ENCODE measurements at places on chromosomes 6 and 20.

- no peak for DNase-seq
Measured at GRCh38 chr6:3371222-3371949, 85.5 kb downstream of the SLC22A23 start.

DNA sequence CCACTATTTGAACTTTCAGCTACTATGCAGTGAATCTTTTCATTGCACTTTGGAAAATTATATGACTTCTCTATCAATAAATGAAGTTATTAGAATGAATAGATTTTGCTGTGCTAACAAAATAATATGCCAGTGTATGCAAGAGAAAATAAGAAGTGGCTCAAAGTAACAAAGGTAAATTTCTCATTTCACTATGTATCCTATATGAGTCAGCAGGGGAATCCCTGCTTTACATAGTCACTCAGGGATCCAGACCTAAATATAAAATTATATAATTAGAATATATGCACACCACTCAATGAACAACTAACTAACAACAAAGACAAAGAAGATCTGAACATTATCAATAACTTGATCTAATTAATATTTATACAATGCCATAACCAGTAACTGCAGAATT lies 390.8 kb upstream of the IRAK1BP1 start:
- DNase-seq = no peak

GRCh38 chr20:51389543-51390264 lies 152.8 kb downstream of the NFATC2 start:
- DNase-seq = no peak

DNA sequence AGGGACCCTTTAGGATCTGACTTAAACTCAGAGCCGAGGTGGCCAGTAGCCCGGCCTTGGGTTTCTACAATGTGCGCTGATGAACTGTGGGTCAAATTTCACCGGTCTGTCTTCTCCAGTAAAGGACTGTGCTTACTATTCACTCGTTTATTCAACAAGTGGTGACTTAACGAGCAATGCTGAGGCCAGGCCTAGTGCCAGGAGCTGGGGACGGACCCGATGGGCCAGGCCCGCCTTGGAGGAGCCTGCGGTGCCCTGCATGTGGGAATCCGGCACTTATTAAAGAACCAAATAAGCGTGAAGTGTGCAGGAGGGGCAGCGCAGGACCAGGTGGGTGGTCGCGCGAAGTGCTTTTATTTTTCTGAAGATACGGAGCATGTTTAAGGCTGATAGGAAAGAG lies 24.0 kb downstream of the CTCFL start:
- no peak for DNase-seq

GRCh38 chr6:112237595-112237994 lies 16.8 kb downstream of the LAMA4 start:
- DNase-seq = no peak

- no peak for DNase-seq
Measured at GRCh38 chr6:142313284-142313683, 11.5 kb downstream of the ADGRG6 start.

DNA sequence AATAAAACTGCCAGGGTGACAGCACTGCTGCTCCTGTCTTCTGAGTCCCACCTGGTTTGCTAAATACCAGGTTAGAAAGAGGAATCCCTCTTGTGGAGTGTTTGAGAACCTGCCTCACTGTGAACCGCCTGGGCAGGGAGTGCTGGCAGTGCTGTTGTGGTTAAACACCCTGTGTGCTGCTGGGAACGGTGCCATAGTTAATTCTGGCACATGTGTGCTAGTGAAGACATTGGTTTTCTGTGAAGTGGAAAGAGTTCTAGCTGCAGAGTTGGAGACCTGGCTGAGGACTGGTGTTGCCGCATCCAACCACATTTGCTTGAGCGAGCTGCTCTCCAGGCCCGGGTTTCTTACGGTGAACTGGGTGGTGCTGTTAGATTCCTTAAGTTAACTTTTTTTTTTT lies 72.7 kb downstream of the IGF2R start:
- no peak for DNase-seq

DNA sequence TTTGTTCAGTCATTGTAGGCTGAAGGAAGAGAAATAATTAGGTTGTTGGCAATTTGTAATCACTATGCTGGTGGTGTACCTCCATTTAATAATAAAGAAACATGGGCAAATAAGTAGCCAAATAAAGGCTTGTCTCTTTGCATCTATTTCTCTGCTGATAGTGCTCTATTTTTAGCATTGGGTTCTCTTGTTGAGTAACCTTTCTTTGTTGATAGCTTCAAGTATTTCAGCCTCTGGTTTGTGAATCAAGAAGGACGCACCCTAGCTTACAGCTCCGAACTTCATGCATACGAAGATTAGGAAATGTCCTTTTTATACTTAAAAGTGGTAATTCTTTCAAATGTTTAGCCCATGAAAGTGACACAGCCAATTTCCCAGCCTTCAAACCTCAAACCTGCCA lies 2.6 kb downstream of the PPP1R14C start:
- no peak for DNase-seq

DNA sequence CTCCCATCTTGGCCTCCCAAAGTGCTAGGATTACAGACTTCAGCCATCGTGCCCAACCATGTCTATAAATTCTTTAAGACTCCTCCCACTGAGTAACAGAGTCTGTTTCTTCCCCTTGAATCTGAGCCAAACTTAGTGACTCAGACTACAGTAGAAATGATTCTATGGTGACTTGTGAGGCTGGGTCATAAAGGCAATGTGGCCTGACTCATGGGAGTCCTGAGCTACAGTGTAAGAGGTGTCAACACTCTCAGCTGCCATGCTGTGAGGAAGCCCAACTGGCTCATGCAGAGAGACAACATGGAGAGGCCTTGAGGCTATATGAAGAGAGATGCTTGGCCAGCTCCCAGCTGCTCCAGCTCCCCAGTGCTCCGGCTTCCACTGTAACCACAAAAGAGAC lies 5.2 kb upstream of the NRSN2 start:
- peak; percentile 46 for DNase-seq

DNA sequence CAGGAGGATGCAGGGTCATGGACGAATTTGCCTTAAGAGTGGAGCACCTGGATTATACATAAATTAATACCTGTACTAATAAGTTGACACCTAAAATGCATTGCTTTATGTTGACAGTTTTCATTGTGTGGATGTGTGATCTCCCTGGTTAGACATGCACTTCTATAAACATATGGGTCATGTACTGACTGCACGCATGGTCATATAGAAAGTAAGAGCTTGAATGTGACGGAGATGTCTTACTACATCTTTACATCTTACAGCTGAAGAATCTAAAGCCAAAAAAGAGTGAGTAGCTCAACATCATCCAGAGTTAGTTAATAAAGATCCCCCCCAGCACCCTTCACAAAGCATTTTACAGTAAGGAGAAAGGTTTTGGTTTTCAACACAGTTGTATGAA lies 408.4 kb upstream of the JARID2 start:
- DNase-seq = no peak

DNA sequence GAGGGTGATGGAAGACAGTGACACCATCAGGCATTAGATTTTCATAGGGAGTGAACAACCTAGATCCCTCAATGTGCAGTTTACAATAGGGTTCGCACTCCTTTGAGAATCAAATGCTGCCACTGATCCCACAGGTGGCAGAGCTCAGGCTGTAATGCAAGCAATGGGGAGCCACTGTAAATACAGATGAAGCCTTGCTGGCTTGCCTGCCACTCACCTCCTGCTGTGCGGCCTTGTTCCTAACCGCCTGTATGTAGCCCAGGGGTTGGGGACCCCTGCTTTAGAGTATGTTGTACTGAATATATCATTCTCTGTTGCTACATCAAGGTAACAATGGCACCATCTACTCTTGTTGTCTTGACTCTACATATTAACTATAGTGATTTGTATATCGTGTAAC lies 37.1 kb downstream of the TPD52L1 start:
- no peak for DNase-seq

- DNase-seq = no peak
Measured at GRCh38 chr6:52664991-52665686, 5.8 kb upstream of the TMEM14A start.

DNA sequence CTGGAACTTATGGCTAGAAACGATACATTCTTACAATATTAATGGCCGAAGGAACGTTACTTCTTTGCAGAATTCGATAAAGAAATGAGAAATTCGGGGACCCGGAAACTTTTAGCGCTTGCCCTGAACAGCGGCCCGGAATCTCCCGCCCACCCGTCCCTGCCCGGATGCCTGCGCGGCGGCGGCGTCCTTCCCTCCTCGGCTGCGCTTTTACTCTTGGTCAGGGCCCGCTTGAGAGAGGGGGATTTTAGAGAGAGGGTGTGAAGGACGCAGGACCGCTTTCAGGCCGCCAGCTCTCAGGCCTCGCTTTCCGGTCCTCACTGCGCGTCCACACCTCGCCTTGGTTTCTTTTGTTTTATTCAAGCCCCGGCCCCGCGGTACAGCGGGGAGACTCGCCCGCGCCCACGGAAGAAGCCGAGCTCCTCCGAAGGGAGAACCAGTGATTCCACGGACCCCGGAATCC lies 243.7 kb downstream of the ARID1B start:
- peak; percentile 78 for DNase-seq

- DNase-seq = no peak
Measured at GRCh38 chr6:42271834-42272805, 54.5 kb upstream of the MRPS10 start.

GRCh38 chr20:63705232-63706026 lies 2.3 kb downstream of the ARFRP1 start:
- DNase-seq = no peak
